ENCODE measurements at places on chromosomes 2 and 18. TPM values are rescaled to one million over a fixed set of nuclear protein-coding genes. Genes with fewer than 3 reads are reported as not detected.

The C2orf66 gene
- total RNA-seq, result 0.28 TPM

DNA sequence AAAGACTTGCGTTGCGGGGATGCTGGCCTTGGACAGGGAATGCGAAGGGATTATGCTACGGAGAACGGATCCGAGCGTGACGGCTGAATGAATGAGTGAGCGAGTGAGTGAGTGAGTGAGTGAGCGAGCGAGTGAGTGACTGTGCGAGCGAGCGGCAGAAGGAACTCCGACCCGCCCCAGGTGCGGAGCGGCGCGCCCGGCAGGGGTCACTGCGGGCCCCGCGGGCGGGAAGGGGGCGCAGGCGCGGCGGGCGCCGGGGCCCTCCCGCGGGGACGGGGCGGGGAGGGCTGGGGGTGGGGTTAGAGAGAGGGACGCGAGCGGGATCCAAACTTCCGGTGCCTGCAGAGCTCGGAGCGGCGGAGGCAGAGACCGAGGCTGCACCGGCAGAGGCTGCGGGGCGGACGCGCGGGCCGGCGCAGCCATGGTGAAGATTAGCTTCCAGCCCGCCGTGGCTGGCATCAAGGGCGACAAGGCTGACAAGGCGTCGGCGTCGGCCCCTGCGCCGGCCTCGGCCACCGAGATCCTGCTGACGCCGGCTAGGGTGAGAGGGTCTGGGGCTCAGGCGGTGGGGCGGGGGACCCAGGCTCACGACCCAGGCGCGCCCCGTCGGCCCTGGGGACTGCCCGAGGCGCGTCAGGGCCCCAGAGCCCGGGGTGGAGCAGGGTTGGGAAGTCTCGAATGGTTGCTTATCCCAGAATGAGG is at the start of gene ITM2C:
Gene ITM2C (plus strand): TSS at position 338 of the 702 bp plus-strand sequence. CDS start 84 bp downstream, at position 422.
- peaks cover 44% of the 10 kb centered on the region for H3K4me1 ChIP-seq
- no peaks in the 10 kb centered on the region for H3K27me3 ChIP-seq
- DNase-seq, result peak; percentile 84
- H3K36me3 ChIP-seq, result no peaks in the 10 kb centered on the region
- peak within 1 kb of the TSS; percentile 99 for H3K4me3 ChIP-seq

DNA sequence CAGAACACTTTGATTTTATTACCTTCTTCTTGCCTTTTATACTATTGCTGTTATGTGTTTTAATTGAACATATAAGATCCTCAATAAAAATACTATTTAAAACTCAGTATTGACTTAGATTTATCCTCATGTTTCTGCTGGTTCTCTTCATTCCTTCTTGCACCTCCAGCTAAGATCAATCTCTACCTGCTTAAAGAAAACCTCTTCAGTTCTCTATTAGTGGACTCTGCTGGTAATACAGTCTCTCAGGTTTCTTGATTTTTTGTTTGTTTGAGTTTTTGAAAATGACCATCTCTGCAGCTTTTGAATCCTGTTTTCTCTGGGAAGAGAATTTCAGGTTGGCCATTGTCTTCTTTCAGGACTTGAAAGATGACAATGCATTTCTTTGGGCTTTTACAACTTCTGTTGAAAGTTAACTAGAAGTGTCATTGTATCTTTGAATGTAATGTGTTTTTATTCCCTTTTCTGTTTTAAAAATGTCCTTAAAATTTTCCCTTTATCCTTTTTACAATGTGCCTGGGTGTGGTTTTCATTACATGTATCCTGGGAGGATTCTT is 29.8 kb upstream of the TMEM131 start:
- H3K27ac ChIP-seq, result no peak overlapping the region
- H3K36me3 ChIP-seq, result no peaks in the 10 kb centered on the region
- H3K4me3 ChIP-seq, result no peak overlapping the region

DNA sequence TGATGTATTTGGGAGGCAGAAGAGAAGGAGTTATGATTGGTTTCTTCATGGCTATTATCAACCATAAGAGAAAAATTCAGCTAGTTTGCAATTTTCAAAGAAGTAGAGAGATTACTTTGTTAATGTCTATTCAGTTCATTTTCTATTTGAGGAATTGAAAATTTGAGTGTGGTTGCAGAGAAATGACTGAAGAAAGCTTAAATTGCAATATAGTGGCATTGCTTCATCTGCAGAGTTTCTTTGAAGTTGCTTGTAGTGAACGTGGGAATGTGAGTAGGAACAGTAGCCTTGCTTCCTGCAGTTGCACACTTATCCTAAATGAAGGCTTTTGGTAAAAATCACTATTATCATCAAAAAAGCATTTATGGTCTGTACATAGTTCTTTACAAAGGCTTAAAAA is 14.7 kb upstream of the CYRIA start:
- DNase-seq, result no peak
- no peaks in the 10 kb centered on the region for H3K36me3 ChIP-seq
- peak overlapping the region; percentile 83 for H3K27ac ChIP-seq
- H3K4me1 ChIP-seq, result peaks cover 57% of the 10 kb centered on the region
- no peaks in the 10 kb centered on the region for H3K27me3 ChIP-seq

GRCh38 chr2:226118471-226119429 is 680.9 kb downstream of the IRS1 start:
- peak overlapping the region; percentile 55 for H3K27ac ChIP-seq
- H3K4me3 ChIP-seq, result peak overlapping the region; percentile 9
- no peaks in the 10 kb centered on the region for H3K36me3 ChIP-seq
- peak; percentile 92 for DNase-seq

DNA sequence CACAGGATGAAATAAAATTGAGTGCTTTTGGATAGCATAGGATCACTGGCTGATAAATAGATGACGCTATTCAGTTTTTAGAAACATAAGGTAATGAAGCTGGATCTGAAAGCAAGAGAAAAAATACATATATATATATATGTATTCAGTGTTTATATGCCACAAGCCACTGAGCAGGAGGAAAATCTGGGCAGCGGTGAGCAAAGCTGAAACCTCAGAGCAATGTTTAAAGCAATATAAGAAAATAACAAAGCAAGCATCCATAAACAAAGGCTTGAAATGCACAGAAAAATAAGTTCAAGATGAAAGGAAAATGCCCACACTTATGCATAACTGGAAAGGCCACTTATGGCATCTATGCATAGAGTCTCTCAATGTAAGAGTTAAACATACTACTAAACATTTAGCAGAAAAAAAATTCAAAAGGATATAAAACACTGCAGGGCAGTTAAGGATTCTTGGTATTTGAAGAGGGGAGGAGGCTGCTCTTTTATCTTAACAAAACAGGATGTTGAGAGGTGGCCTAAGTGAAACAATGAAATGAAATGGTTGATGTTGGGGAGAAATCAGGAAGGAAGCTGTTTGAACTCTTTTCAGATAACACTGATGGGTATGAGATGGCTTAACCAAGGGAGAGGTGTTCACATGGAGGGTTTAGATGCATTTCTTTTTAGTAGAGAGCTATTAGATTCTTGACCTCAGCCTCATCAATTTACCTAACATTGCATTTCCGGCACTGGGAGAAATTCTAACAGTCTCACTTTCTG is 129.1 kb downstream of the ARHGAP15 start:
- H3K4me3 ChIP-seq, result no peak overlapping the region
- peaks cover 5% of the 10 kb centered on the region for H3K27me3 ChIP-seq
- no peak for DNase-seq
- peaks cover 9% of the 10 kb centered on the region for H3K4me1 ChIP-seq
- H3K27ac ChIP-seq, result no peak overlapping the region
- no peaks in the 10 kb centered on the region for H3K36me3 ChIP-seq

GRCh38 chr18:48407358-48407757 is 1.8 kb downstream of the ZBTB7C start:
- no peaks in the 10 kb centered on the region for H3K36me3 ChIP-seq
- no peak for DNase-seq
- no peak overlapping the region for H3K27ac ChIP-seq
- peaks cover 5% of the 10 kb centered on the region for H3K4me1 ChIP-seq

GRCh38 chr18:3590096-3590630 is 140.2 kb downstream of the TGIF1 start:
- no peak overlapping the region for H3K4me3 ChIP-seq
- DNase-seq, result no peak

GRCh38 chr2:222862106-222862908 is 1.5 kb downstream of the ACSL3 start:
- DNase-seq, result peak; percentile 47
- peak overlapping the region; percentile 97 for H3K27ac ChIP-seq
- no peaks in the 10 kb centered on the region for H3K27me3 ChIP-seq
- peaks cover 36% of the 10 kb centered on the region for H3K4me1 ChIP-seq
- H3K4me3 ChIP-seq, result peak overlapping the region; percentile 89
- H3K36me3 ChIP-seq, result no peaks in the 10 kb centered on the region

- H3K27ac ChIP-seq, result no peak overlapping the region
- no peak overlapping the region for H3K4me3 ChIP-seq
- no peak for DNase-seq
- no peaks in the 10 kb centered on the region for H3K36me3 ChIP-seq
- H3K27me3 ChIP-seq, result no peaks in the 10 kb centered on the region
Measured at GRCh38 chr2:196501836-196502235, 137.7 kb upstream of the CCDC150 start.

- H3K27me3 ChIP-seq, result no peaks in the 10 kb centered on the region
- DNase-seq, result no peak
- no peaks in the 10 kb centered on the region for H3K4me1 ChIP-seq
Measured at GRCh38 chr2:240347949-240348500, 87.4 kb upstream of the GPC1 start.

- H3K4me3 ChIP-seq, result no peak overlapping the region
- DNase-seq, result no peak
- H3K4me1 ChIP-seq, result peaks cover 6% of the 10 kb centered on the region
- H3K27me3 ChIP-seq, result no peaks in the 10 kb centered on the region
- H3K27ac ChIP-seq, result no peak overlapping the region
- H3K36me3 ChIP-seq, result no peaks in the 10 kb centered on the region
Measured at GRCh38 chr18:39730606-39731005, 2165.0 kb upstream of the CELF4 start.

DNA sequence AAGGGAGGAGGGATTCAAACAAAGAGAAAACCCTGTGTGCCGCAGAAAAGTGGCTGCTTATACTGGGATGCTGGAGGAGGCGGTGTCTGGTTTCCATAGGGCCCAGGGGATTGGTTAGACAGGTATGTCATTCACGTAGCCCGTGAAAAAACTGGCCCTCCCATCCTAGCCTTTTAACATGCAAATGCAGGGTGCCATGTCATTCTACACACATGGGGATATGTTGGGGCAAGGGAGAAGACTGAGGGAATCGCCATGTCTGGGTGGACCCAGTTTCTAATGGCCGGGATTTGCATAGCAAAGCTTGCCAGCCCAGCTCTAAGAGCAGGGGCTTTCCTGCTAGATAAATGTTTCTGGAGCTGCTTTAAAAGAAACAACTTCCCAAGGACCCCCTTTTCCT is 8.2 kb upstream of the RNU2-63P start:
- H3K4me1 ChIP-seq, result no peaks in the 10 kb centered on the region
- no peaks in the 10 kb centered on the region for H3K27me3 ChIP-seq
- no peak for DNase-seq
- peaks cover 3% of the 10 kb centered on the region for H3K36me3 ChIP-seq
- no peak overlapping the region for H3K4me3 ChIP-seq

Data from A673 (cell line).